ENCODE measurements at places on chromosomes 1 and 21.

- no peak for DNase-seq
These were observed 413 bp downstream of the EFCAB7 start for GRCh38 chr1:63523738-63524137.

- no peak for DNase-seq
These were observed 1.2 kb downstream of the EVA1B start for GRCh38 chr1:36322041-36322785.

- no peak for DNase-seq
These were observed 28.3 kb downstream of the OPTC start for GRCh38 chr1:203522237-203522636.

DNA sequence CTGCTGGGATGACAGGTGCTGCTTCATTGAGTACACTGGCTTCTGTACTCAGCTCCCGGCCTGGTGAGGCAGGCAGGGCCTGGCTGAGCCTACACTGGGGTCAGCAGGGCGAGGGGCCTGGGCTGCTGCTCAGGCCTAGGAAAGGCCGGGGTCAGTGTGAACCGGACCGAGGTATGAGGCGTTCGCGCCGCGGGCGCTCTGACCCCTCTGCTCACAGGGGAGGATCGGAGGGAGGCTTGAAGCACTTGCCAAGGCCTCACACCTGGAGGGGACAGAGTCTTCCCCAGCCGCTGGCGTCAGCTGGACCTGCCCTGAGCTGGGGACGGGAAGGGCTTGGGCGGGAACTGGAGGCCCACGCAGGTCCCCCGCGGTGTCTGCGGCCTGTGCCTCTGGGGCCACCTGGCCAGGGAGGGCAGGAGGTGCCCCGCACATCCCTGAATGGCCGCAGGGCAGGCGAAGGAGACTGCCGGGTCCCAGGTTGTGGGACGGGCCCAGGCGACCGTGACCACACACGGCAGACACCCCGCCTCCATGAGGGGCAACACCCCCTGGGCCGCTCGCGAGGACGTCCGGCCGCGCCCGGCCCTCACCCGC, 466 bp downstream of the PEX10 start:
- no peak for DNase-seq

GRCh38 chr21:42356046-42356445, 5.3 kb upstream of the TFF2 start:
- DNase-seq, result no peak

DNA sequence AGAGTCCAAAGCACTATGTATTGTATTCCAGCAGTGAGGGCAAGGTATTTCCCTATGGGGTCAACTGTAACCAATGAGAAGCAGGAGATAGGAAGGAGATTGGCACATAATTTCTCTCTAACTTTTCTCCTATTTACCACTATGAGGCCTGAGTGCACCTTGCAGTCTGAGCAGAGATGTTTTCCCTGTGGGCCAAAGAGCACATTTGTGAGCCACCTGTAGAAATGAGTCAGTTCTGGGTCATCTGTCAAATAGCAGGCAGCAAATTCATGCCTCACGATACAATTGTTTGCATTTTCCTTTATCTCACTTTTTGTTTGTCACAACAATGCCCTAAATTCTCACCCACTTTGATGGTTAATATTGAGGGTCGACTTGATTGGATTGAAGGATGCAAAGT, 547.2 kb upstream of the NCAM2 start:
- no peak for DNase-seq

GRCh38 chr1:8406011-8406410, 88.1 kb downstream of the SLC45A1 start:
- no peak for DNase-seq

- no peak for DNase-seq
These were observed 12.0 kb downstream of the CAPN2 start for GRCh38 chr1:223724376-223724775.

GRCh38 chr1:234260578-234260977, 112.7 kb upstream of the COA6 start:
- peak; percentile 47 for DNase-seq

DNA sequence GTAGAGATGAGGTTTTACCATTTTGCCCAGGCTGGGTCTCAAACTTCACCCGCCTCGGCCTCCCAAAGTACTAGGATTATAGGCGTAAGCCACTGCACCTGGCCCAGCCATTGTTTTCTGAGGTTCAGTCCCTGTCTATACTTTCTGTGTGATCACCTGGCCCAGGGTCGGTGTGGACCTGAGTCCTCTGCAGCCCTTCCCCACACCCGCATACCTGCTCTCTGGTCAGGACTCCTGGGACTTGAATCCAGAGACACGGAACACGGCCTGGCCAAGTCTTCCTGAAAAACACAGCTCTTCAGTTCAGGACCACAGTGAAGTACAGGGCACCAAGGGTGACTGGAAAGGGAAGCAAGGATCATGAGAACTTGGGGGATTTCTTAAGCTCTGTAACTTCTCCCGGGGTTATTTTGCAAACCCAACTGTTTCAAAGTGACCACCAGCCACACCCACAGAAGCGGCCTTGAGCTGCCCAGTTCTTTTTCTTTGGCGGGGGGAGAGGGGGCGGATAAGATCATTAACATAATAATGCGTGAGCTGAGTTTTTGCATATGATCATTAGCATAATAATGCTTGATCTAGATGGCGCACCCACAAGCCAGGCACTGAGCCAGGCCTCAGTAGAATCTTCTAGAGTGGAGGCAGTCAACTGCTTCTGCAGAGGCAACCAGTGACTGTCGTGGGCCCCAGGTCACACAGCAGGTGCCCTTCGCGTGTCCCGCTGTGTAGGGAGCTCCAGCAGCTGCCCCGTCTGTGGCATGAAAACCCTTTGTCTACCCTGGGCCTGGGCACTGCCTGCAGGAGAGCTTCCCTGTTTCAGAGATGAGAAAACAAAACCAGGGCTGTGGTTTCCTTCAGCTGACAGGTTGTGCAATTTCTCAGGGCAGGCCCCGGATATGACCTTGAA, 1.7 kb upstream of the NADK start:
- peak; percentile 56 for DNase-seq

Data from stimulated activated CD4-positive, alpha-beta T cell treated with anti-CD3 and anti-CD28 coated beads, Interleukin-4, amount 100 ng/mL, for 24 hours (primary cell).